Cardiac atrium fibroblast (primary cell): ENCODE measurements at places on chromosomes 3 and 15. TPM values are rescaled to one million over a fixed set of nuclear protein-coding genes. Genes with fewer than 3 reads are reported as not detected.

Gene GOLGA8M
- total RNA-seq, result 0.18 TPM in 1 of 2 replicates, not detected in the other

Gene REC114
- not detected in 2 replicates for total RNA-seq

Gene ALPK3
- total RNA-seq, result 0.97 and 6.0 TPM in 2 replicates

Gene TM4SF18
- 0.36 and 2.4 TPM in 2 replicates for total RNA-seq

Gene LXN
- 30.5 and 43.9 TPM in 2 replicates for total RNA-seq

Gene GABRB3
- total RNA-seq, result 0.16 TPM in 1 of 2 replicates, not detected in the other

Gene POMGNT2
- 7.8 and 10.2 TPM in 2 replicates for total RNA-seq

Gene CIP2A
- total RNA-seq, result 6.6 and 6.9 TPM in 2 replicates

Gene SLC38A3
- total RNA-seq, result not detected in 2 replicates

Gene GP5
- total RNA-seq, result under 0.01 TPM in 1 of 2 replicates, not detected in the other

Gene SYNPR
- total RNA-seq, result not detected in 2 replicates

Gene FRMD5
- total RNA-seq, result 0.54 and 0.81 TPM in 2 replicates
